ENCODE measurements at places on chromosomes 6 and 20. TPM values are rescaled to one million over a fixed set of nuclear protein-coding genes. Genes with fewer than 3 reads are reported as not detected.

Gene AGPAT1
- 13.3 TPM for total RNA-seq

Gene BANF2
- not detected for total RNA-seq

Gene CALHM5
- total RNA-seq, result not detected

Gene OPN5
- total RNA-seq, result not detected

Gene AVP
- total RNA-seq, result 0.47 TPM

Gene SIRPB1
- total RNA-seq, result 8.6 TPM

Gene PGBD1
- 1.4 TPM for total RNA-seq

Gene NHLRC1
- total RNA-seq, result not detected

- no peak for DNase-seq
These were observed 17.7 kb upstream of the RIPOR3 start for GRCh38 chr20:50708845-50709635.

- no peak for DNase-seq
These were observed 103.0 kb downstream of the ADGRB3 start for GRCh38 chr6:68738039-68738438.

GRCh38 chr6:38477680-38478260 lies 162.0 kb downstream of the BTBD9 start:
- no peak for DNase-seq

DNA sequence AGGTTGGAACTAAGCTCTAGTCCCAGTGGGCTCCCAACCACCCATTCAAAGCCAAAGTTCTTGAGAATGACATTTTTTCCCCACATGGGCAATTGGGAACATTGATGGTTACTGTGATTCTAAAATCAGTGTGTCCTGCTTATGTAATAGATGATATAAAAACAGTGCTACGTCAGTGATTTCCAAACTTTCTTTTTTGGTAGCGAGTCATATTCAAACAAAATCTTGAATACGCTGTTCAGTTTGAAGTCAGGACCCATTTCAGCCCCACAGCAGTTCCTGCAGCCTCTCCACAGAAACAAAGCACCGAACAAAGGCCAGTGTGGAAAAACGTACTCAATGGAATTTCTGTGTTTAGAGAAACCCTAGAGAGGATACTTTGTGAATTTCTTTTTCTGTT lies 170.0 kb upstream of the OLIG3 start:
- no peak for DNase-seq

GRCh38 chr6:89410788-89411144 lies 1.3 kb downstream of the RRAGD start:
- no peak for DNase-seq

- no peak for DNase-seq
These were observed 155.8 kb downstream of the GRM1 start for GRCh38 chr6:146184701-146185100.

DNA sequence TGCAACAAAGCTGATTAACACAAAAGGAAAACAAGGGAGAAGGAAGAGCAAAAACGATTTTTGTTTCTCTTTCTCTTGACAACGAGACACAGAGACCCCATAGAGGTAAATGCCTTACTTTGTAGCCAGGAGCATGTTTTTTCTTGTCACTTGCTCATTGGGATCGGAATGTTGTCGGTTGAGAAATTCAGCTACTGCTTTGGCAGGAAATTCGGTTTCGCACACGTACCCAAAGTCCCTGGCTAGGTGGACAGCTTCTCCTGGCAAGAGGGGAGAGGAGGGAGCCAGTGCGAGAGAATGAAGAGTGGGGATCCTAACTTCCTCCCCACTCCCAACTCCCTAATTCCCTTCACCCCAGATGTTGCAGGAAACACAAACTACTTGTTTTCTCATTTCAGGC lies 14.5 kb downstream of the TFAP2A start:
- no peak for DNase-seq

DNA sequence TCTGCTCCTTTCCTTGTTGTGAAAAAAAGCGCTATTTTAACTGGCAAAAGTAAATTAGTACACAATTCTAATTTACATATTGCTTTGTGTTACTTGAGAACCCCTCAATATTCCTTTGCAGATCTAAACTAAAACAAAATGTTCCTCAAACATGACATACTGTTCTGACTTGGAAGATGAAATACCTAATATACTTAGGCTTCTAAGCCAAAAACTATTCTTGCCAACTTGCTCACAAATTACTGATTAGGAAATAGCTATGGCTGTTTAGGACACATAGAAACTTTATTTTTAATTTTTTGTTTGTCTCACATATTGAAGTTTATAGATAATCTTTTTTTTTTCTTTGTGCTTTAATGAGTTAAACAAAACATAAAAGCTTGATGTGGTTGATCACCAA lies 542.2 kb downstream of the GRIK2 start:
- DNase-seq, result no peak

GRCh38 chr6:77463308-77463860 lies at the start of gene HTR1B:
Gene HTR1B, minus strand, starts transcription at chr6:77463491. Its CDS starts 88 bp downstream, at chr6:77463403.
- no peak for DNase-seq

DNA sequence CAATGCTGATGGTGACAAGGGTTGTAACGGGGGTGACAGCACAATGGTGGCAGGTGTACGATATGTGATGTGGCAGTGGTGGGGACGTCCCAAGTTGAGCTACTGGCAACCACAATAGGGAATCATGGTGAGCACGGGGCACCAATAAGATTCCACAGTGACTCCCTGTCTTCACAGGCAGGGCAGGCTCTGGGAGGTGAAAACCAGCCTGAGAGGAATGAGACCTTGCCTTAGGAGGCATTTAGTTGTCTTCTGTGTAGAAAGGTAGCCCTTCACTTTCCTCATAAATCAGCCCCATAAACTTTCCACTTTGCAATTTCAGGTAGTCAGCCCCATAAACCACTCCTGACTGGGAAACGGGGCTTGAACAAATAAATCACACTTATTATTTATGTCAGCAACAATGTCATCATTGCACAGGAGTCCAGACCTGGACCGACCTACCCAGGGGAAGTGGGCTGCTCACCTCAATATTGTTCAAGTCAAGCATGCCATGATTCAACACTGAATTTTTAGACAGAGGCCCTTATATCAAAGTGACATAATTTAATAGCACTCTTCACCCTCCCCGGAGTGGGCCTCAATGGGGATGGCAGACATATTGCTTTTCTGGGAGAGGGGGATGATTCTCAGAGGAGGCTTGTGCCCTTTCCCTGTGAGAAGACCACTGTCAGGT lies 150.8 kb downstream of the CDC5L start:
- DNase-seq, result no peak

DNA sequence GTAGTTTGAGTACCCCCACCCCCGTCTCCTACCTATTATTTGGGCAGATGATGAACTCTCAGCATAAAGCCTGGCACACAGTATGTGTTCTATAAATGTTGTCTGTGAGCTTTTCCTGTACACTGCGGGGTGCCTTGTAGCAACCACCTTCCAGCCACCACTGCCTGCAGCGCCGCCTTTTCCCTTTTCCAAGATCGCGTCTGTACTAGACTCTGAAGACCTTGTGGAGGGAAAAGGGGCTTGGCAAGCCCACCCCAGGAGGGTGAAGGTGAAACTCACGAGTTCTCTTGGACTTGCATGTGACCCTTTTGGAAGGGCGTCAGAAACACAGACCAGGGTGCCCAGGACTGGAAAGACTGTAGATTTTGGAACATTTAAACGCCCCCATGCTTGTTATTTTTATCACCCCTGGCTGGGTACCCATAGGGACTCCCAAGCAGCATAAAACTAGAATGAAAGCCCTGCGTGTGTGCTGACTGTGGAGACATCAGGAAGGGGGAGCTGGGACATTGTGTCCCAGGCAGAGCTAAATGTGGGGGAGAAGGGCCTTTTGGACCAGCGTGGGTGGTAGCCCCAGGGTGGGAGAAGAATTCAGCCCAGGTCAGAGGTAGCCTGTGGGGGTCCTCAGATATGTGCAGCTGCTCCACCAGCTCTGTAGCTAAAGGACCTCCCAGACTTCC lies 8.3 kb downstream of the BAK1 start:
- DNase-seq, result no peak

- no peak for DNase-seq
These were observed 111.8 kb upstream of the QKI start for GRCh38 chr6:163302747-163303146.

- DNase-seq, result no peak
These were observed 94.7 kb upstream of the ZNF322 start for GRCh38 chr6:26754212-26754611.

GRCh38 chr6:36677059-36677749 lies 1.3 kb upstream of the CDKN1A start:
- DNase-seq, result no peak

DNA sequence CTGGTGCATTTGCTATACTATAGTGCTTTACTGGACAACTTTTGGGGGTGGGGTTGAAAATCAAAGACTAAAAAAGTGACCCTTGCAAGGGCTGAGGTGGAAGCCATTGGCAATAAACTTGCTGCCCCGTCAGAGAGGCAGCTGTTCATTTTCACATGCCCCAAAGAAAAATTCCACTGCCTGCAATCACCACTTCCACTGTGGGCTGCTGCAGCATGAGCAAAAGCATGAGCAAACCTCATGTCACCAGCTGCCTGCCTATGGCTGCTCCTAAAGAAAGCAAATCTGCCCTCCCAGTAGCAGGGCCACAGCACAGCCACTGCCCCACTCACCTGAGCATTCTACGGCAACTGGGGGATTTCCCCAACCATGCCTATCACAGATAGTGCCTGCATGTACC lies 290.0 kb downstream of the PAX1 start:
- no peak for DNase-seq

DNA sequence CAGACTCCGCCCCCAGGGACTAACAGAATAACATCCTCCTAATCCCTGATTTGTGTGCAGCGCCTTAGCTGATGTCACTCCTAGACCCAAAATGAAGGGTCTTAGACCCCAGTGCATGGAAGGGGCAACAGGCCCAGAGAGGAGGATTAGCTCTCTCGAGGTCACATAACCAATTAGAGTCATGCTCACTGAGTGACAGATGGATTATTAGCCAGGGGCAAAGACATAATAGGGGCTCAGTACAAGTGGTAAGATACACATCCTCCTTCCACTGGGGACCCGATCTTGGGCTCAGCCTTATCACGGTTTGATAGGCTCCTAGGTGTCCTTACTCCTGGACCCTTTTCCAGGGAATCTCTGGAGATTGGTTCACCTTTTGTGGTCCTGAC lies 858 bp downstream of the TP53INP2 start:
- DNase-seq, result no peak

- DNase-seq, result no peak
These were observed 115.0 kb downstream of the HFE start for GRCh38 chr6:26202201-26202611.

DNA sequence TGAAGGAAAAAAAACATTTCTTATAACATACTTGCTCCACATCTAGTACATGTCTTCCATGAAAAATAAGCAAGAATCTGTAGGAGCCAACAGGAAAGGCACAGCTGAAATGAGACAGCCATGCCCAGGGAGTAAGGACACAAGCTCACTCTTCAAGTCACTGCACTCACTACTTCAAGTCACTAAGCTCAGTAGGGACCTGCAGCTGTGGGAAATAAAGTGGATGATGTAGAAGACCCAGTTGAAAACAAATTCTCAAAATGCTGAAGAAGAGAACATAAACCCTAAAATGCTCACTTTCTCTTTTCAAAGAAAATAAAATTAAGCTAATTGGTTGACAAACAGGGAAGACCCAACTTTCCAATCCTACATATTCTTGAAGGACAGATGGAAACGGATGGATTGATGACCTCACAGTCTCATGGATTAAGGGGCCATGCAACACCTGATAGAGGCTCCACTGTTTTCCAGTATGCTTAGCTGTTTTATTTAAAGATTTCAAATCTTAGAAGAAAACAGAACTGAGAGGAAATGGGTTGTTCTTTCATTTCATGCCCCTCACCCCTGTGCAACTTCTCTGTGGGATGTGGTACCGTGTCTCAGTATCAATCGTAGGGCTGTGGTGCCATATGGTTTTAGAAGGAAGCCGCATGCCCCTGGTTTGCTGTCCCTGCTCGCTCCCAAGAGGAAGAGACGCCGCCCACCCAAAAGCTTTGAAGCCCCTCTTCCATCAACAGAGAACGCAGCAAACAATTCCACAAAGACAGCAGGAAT lies 133.3 kb downstream of the WDR27 start:
- no peak for DNase-seq

DNA sequence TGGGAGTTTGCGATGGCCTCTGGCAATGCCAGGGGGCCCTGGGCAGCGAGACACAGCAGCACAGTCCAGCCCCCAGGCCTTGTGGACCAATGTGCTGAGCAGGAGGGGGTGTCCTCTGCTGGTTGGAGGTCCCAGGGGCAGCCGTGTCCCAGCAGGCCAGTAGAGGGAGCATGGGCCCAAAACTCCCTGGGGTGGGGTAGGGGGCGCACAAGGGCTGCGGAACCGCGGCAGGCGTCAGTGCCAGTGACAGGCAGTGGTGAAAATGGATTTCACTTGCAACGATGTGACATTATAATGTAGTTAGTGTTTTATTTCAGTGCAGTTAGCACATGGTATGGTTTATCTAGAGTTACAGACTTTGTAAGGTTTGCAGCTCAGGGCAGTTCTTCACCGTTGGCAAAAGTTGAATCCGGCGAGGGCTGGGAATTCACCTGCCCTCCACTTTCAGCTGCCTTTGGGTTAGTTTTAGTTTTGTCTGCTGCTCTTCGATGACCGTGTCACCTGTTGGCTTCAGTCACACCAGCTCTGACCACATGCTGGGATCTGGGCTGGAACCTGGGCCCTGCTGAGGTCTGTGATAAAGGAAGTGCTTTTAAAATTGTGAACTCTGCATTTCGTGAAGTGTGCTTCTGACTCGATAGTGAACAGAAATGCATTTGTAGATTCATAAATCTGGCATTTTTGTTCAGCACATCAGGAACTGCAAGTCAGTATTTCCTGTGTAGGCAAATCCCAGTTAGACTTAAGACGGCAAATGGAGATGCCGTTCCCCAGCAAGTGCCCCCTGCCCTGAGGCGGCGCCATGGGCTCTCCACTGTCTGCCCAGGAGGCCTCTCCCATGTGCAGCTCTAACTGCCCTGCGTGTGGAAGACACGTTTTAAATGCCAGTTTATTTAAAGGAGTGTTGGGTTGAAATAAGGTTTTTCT lies 46.8 kb downstream of the PYGB start:
- DNase-seq, result peak; percentile 77

GRCh38 chr6:42727087-42727611 lies 4.8 kb upstream of the PRPH2 start:
- DNase-seq, result no peak

- no peak for DNase-seq
These were observed 35.1 kb upstream of the AAR2 start for GRCh38 chr20:36201198-36201597.

DNA sequence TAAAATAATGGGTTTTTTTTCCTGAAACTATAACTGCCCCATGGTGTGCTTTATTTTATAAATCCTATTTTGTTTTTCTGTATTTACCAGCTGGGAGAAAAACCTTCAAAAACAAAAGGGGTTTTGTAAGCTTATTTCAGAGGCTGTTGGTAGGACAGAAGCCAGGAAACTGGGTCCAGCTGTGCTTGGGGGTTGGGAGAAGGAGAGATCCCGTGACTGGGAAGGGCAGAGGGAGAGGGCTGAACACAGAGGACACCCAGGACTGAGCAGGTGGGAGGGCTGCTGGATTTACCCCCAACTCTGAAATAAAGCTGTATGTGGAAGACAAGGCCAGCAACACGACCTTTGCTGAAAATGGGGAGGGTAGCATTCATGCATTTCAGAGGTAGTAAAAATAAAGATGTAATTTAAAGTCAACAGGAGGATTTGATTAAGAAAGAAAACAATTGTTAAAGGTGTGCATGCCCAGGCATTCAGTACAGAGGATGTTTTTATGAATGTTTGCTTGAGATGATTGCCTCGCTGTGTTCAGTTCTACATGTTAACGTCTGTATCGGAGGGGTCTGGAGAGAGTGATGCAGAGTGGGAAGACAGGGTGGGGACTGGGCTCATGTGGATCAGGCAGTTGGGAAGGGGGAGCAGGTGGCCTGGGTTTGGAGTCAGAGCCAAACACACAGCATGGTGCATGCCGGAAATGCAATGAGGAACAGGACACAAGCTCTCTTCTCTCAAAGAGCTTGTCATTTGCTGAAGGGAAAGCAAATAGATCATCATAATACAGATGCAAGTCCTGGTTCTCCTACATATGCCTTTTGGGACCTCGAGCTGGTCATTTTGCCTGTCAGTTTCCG lies 21.4 kb downstream of the ARFGEF3 start:
- DNase-seq, result no peak

All from CD4-positive, alpha-beta T cell (primary cell).